Stimulated activated CD4-positive, alpha-beta T cell treated with anti-CD3 and anti-CD28 coated beads, TNF-alpha, amount 100 ng/mL, for 48 hours (primary cell): ENCODE measurements at places on chromosomes 11 and 22.

GRCh38 chr11:69233744-69234570 is 60.0 kb upstream of the MYEOV start:
- no peak for DNase-seq

- DNase-seq: no peak
Observed at GRCh38 chr22:46058091-46058420, 81.1 kb upstream of the WNT7B start.

DNA sequence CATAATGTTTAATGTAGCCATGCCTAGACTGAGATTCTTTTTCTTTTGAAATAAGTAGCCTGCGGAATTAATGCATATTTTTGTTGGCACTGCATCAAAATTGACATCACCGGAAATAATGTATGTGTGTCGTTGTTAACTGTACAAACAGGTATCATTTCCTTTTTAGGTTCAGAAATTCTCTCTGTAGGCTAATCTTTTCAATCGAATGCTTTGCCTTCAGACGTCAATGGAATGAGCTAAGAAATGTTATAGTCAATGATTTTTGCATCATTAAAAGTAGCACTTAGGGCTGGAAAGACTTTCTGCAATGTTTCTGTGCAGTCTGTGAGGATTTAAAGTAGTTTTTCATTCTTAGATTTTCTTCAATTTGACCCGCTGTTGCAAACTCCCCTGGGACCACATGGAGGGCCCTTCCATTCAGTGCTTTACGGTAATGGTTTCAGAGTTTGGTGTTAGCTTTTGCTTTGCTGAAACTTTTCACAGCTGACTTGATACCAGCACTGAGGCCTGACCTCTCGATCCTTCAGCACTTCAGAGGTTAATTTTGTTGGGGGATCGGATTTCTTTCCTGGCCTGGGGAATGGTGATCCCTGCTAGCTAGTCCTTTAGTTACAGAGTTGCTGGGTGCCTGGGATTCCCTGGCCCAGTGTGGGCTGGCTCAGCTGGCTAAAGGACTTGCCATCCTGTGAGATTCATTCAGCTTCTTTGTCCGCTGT is 137.8 kb downstream of the DBX1 start:
- DNase-seq: no peak

DNA sequence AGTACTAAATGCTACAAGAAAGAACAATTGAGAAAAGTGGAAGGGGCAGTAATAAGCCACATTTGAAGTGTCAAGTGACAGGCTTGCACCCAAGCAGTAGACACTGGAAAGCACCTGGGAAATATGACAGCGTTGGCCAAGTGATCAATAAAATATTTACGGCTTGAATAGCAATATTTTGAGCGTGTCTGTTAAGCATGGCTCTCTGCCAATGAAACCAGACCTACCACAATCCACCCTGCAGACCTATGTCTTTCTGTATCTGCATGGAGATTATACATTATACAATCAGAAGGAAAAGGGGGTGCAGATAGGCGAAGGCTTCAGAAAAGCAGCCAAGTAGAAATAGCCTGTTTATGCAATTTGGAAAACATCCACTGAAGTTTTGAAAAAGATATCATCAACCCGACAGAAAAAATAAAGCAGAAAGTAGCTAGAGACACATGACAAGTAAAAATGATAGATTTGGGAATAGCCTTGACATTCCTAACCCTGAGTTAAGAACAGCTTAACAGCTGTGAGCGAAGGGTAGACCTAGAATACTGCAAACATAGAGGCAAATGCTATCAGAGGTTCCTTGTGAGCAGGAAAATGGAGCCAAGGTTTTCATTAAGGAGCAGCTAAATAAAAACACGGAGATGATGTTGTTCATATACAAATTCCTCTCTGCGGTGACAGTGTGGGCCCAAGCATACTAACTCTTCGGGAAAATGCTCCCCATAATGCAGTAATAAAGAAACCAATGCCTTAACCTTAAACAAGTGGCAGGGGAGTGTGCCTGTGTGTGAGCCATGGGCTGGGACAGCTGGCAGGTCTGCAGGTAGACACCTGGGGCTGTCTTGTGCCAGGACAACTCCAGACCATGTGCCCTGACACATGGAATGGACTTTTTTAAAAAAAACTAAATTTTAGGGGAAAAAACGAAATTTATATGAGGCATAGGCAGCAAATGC is 71.3 kb downstream of the ETS1 start:
- DNase-seq: no peak

DNA sequence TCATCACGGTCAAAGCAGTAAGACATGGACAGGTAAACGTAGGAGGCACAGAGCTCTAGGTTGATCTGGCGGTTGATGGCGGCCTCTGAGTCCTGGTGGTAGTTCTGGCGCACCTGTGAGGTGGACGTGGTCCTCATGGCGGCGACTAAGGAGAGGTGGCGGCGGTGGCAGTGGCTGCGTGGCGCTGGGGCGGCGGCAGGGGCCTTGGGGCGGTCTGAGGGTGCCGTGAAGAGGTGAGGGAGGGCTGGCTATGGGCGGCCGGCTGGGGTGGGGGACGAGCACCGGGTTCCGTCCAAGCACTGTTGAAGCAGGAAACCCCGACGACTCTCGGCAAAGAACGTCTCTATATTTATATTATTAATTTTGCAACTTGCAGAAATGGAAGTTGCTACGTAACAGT is 85.6 kb downstream of the RSF1 start:
- no peak for DNase-seq

DNA sequence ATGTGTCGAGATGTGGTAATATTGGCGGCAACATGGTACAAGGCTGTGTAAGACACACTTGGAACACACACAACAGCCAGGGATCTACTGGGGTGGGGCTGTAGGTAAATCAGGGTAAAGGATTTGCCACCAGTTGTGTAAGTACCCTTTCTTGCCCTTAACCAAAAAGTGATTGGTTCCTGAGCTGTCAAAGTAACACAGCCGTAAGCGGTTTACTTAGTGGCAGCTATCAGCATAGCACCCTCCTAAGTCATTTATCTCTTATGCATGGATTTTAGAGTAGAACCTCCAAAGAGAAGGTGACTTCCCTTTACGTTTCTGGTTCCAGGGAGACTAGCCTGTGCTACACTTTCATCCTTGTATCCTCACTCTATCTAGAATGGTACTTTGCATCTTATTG is 57.2 kb downstream of the SPECC1L start:
- no peak for DNase-seq

- no peak for DNase-seq
Observed at GRCh38 chr11:131964698-131965483, 594.5 kb downstream of the NTM start.

DNA sequence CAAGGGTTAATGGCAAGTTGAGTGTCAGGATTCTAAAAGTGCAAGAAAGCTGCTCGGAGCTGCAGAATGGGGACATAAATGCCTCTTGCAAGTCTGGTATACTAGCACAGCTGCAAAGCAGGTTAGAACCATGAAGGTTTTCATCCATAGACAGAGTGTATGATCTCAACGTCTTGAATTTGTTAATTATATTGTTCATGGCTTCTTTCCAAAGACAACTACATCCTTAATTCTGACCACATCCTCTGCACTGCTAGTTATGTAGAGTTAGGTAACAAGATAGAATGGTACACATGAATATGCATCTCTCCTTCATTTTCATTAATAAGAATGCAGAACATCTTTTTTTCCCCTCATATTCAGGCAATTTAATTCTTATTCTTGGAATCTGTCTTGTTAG is 34.2 kb downstream of the EXPH5 start:
- no peak for DNase-seq

GRCh38 chr11:34331329-34331728 is 26.5 kb downstream of the ABTB2 start:
- no peak for DNase-seq

DNA sequence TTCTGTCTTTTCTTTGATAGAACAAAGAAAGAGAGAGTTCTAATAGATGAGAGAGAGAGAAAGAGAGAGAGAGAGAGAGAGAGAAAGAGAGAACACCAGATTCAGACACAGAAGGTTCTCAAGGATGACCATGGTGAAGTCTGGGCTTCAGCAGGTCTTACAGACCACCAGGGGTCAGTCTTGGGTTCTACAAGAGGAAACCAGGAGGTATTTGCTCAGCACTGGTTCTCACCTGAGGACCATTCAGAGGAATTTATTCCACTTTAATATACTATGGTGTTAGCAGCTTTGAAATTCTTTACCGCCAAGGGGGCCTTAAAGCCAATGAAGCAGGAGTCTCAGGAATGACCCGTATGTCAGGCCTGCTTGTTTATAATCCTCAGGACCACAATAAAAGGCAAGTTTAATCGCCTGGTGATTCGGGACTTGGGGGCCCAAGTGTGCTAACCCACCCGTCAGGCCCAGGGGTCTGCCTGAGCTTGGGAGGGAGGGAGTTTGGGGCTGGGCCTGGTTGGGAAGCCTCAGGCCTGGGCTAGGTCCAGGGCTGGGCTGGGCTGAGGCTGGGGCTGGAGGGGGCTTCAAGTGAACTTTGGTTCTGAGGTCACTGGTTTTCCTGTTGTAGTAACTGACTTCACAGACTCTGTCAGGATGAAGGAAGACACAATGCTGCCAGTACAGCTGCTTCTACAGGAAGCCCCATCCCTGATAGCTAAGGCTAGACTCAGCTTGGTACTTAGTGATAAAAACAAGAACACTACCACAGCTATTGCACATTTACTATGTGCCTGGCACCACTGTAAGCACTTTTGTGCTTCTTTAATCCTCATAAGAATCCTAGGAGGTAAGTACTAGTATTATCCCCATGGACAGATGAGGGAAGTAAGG is 179.2 kb upstream of the ZBED5 start:
- DNase-seq: no peak

DNA sequence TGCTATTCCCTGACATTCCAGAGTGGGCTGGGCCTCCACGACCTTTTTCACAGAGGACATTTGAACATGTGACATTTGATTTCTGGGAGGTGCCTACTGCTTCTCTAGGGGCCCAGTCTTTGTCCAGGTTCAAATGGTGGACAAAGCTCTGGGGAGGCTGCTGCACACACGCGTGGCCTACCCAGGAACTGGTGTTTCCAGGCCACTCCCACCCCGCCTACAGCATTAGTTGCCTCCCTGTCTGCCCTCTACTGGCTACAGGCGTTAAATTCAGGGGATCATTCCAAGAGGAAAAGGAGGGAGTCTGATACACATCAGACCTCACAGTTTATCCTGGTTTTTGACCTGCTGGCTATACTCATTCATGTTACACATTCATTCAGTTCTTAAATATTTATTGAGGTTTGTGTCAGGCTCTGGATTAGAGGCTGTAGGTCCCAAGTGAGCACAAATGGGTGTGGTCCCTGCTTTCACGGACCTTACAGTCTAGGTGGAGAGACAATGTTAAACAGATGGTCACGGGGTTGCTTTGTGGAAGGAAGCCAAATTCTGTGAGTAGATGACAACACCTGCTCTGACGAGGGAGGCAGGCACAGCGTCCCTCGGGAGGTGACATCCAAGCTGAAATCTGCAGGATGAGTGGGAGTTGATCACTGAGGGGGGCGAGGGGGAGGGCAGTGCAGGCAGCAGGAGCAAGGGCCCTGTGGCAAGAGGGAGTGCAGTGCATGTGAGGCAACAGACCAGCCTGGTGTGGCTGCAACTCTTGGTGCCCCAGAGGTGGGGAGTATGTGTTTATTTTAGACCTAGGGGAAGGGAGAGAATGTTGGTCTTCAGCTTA is 11.8 kb downstream of the TUB start:
- DNase-seq: peak; percentile 15

GRCh38 chr11:102799681-102800340 is 1.9 kb upstream of the MMP1 start:
- DNase-seq: no peak

DNA sequence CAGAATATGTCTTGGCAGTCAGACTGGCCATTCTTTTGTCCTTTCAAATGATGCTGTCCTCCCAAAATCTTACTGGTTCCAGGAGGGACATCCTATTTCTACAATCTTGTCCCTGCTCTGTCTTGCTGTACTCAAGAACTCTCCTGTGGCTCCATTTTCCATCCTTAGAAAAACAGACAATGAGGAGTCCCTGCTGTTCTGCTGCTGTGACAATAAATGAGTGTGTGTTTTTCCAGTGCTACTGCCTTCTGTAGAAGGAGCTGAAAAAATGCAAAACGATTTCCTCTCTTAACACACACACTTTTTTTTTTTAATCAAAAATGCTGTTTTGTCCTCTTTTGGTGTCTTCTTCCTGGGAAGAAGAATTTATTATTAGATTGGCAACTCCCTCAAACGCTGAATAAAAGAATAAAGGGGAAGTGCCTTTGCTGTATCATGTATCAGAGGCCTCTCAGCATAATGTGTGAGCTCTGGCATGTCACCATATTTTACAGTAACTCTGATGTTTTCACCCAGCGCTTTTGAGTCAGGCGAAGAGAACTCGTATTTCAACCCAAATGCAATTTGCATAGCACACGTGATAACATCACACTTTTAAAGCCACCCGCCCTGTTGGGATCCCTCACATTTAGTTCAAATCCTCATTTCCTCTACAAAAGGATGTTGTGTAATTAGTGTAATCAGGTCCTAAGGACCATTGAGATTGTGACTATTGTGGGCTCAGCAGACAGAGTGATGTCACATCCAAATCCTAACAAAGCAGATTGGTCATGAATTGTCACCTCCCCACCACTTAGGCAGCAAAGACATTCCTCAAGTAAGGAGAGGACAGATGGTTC is 496.0 kb upstream of the LARGE1 start:
- no peak for DNase-seq

DNA sequence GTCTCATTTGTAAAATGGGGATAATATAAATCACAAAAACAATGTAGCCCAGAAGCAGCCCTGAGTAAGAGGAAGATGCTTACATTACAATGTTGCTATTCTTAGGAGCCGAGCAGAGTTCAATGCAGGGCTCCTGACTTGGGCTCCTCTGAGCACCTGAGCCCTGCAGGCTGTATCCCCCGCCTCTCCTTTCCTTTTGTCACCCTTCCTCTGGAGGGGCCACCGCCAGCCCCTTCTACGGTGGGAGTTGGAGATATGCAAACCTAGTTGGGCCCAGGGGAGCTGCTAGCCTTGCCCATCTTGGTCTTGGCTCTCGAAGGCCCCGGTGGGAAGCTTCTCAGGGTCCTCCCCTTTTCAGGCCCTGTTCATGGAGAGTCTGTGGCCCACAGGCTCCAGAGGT is 8.4 kb upstream of the CSNK1E start:
- DNase-seq: no peak

DNA sequence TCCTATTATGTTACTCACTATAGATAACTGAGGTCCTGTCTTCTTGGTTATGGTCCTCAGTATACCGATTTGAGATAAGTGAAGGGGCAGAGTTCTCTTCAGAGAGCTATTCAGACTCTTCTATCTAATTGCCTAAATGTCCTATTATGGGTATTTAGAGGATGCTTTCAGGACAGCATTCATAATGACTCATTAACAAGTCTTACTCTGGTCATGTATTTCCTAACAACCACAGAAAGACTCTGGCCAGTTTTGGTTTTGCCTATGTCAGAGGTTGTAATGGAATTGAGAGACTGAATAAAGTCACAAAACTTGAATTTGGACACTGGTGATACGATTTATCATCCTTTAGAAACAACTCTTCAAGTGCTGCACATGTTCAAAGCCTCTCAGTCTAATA is 1233.0 kb downstream of the JRKL start:
- DNase-seq: no peak

DNA sequence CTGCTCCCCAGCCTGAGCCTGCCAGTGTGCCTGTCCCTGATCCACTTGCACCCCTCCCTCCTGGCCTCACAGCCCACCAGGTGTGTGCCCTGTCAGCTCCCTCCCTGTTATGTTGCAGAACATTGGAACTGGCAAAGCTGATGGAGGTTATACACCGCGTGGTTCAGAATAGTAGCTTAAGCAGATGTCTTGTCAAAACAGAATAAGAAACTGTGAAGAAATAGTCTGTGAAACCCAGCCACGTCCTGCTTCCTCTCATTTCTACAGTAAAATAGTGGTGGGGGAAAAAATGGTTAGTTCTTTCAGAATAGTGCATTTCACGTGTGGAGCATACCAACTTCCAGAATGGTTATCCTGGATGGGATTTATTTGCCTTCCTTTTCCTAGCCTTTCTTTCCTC is 161.2 kb upstream of the NAV2 start:
- no peak for DNase-seq

- DNase-seq: no peak
Observed at GRCh38 chr11:4044976-4045646, 49.5 kb upstream of the RRM1 start.
